ENCODE measurements at places on chromosomes 5 and 9.

GRCh38 chr9:106059886-106060285, 365.5 kb downstream of the TMEM38B start:
- DNase-seq = no peak

DNA sequence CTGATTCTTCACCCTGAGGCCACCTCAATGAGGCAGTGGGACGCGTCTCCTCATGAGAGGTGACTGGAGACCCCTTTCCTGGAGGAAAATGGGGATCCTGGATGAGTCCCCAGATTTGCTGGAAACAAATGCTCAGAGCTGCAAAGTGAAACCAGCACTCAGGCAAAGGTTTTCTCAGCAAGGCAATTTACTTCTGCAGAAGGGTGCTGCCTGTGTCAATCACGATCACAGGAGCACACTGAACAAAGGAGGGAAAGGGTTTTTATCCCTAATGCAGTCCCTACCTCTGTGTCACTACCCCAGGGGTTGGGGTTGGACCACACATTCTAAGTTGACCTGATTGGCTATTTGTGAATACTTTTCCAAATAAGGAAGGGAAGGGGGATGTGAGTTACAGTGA, 69.9 kb upstream of the CDK20 start:
- no peak for DNase-seq

GRCh38 chr5:151483647-151484046, 36.2 kb downstream of the SLC36A1 start:
- DNase-seq = no peak

DNA sequence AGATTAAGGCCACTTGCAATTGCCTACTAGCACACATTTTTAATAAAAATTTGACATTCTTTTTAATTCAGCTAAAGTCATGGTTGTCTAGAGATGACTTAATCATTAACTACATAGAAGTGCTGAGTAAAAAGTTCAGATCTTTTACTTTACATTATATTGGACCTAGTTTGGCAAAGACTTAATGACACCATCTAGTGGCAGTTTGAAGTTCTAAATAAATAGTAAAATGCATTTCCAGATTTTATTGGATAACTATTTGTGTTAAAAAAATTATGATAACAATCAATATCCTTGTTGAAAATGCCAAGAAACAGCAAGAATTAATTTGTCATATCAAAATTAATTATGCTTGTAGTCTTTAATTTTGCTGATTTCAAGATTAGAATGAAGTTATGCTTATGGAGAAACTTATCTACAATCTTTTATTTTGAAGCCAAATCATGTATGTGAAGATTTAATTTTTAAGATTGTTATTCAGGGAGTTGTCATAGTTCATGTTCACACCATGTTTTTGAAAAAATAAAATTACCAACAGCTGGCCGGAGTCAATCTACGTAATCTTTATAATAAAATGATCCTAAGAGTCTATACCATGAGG, 69.6 kb upstream of the PJA2 start:
- no peak for DNase-seq

GRCh38 chr5:36529142-36529541, 77.3 kb upstream of the SLC1A3 start:
- no peak for DNase-seq
